Posterior cingulate gyrus (tissue), 11 donors: ENCODE measurements at places on chromosomes 13 and 19.

DNA sequence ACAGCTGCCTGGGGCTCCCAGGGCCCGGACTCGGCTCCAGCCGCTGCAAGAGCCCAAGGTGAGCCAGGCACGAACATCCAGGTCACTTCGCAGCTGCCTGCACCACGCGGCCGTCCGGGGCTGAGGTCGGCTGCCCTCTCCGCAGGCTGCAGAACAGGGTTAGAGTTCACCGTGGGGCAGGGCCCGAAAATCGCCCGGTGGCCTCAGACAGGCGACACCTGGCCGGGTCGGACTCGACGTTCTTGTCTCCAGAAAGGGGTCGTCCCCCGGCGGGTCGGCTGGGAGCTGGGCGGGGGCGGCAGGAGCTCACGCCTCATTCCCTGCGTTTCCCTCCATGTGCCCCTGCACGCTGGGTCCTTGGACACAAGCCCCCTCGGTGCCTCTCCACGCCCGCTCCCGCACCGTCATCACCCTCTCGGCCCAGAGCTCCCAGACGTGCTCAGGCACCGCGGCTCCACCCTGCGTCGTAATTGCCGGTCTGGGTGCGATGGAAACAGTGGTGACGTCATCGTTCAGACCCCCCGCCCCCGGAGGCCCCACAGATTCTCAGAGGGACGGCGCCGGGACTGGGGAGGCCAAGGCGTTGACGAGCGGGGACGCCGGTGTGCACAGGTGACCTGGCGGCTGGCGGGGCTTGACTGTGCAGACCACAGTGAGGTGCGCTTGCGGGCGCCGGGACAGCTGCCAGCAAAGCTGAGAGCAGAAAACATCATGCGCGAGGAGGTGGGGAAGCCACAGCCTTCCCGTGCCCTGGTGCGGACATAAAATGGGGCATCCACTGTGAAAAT lies 4.0 kb upstream of the GRIN3B start:
- DNase-seq: no peak

GRCh38 chr13:111356795-111357194 lies 36.4 kb downstream of the TEX29 start:
- DNase-seq: no peak

DNA sequence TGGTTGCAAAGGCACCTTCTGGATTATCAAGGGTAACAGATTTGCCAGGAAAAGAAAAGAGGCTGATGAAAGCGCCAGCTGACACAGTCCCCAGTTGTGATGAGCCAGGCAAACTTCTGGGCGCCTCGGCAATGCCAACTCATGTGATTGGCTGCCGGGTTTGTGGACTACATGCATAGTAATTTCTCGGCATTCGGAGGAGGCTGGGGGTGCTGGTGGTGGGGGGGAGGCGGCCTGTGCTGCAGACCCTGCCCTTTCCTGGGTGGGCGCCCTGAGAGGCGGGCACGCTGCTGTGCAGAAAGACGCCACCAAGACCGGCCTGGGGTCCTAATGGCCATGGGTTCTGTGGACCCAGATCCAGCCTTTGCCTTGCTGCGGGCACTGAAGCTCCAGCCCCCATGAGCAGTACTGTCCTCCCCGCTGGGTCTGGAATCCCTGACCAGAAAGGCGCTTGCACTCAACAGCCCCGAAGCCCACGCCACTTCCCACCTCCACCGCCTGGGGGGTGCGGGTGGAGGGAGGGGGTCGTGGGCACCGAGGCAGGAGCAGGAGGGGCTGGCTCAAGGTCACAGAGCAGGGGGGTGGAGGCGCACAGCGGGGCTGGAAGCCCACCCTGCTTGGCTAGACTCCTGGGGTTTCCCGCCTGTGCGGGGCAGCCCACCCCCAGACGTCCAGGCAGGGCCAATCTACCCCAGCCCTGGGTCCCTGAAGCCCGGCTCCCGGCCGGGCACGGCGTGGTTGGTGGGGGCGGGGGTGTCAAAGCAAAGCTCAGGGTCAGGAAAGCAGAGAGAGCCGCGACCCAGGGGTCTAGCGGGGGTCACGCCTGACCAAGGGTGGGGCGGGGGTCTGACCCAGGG lies 1.0 kb downstream of the DIRAS1 start:
- peak; percentile 75 for DNase-seq

- no peak for DNase-seq
These were observed 25.7 kb upstream of the SERP2 start for GRCh38 chr13:44347949-44348348.

DNA sequence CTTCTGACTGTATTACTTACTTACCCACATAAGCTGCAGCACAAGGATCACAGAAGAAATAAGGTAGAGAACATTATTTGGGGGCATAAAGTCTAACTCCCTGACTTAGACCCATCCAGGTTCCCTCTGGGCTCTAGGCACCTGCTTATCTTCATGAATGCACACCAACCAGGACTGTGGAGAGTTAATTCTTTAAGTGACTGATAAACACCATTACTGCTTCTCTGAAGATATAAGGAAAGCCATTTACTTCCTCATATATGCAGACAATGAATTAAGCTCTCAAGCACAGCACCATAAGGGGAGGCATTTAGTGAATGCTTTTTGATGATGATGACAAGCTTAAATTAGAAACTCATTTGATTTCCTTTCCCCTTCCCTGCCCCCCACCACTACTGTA lies 22.5 kb downstream of the OBI1 start:
- DNase-seq: no peak

DNA sequence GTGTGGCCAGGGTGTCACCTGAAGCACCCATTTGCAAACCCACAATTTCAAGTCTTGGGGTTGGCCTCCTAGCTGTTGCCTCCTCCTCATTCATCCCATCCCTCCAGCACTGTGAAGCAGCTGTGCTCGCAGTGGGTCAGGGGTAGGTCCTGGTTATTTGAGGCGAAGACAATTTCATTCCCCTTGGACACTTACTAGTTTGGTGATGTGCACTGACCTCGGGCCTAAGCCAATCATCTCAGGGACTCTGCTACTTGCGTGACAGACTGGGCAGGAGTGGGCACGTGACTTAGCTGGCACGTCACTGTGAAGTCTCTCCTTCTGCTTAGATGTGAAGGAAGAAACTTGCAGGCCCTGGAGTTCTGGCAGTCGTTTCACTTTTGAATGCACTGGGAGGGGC lies 3.5 kb upstream of the ATP11A start:
- DNase-seq: no peak

DNA sequence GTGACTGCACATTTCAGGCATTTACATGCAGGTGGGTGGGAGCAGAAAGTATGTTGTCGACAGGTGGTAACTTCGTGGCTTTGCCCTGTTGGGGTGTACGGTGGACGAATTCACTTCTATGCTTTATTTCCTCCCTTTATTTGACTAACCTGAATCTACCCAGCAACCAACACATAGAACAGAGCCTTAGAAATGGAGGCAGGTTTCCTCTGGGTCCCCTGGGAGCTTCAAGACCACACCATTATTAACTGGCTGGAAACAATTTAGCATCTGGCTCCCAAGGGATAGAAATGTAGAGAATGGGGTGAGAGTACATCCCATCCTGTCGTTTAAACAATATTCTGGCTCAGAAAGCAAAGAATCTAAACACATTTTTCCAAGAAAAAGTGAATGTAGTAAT lies 244.4 kb downstream of the DLEU7 start:
- DNase-seq: no peak

DNA sequence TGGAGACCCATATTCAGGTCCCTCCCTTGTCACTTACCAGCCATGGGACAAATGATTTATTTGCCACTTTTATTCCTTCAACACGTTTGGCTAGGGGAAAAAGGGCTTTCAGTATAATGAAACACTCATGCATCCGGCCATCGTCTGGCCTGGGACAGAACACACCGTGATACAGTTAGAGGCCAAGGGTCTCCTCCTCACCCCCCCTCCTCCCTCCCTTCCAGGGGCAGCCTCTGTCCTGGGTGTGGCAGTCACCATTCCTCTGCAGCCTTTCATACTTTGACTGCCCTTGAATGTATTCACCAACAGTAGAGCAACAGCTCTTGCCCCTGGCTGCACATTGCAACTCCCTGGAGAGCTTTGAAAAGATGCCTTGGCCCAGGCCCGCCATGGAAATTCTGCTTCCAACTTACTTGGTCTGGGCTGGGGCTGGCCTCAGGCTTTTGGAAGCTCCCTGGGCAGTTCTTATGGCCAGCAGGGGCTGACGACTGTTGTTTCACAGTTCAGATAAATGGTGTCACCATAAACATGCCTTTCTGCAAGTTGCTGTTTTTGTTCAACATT lies 3.0 kb downstream of the PAK4 start:
- DNase-seq: no peak

GRCh38 chr19:18086590-18087138 lies at the start of gene IL12RB1:
Gene IL12RB1, minus strand, starts transcription at chr19:18086934. Its CDS starts 111 bp downstream, at chr19:18086823.
- no peak for DNase-seq

- no peak for DNase-seq
These were observed at the start of gene TMEM150B for GRCh38 chr19:55325172-55325571. Gene TMEM150B, minus strand, starts transcription at chr19:55325341. Its CDS starts 4,305 bp downstream, at chr19:55321036.

DNA sequence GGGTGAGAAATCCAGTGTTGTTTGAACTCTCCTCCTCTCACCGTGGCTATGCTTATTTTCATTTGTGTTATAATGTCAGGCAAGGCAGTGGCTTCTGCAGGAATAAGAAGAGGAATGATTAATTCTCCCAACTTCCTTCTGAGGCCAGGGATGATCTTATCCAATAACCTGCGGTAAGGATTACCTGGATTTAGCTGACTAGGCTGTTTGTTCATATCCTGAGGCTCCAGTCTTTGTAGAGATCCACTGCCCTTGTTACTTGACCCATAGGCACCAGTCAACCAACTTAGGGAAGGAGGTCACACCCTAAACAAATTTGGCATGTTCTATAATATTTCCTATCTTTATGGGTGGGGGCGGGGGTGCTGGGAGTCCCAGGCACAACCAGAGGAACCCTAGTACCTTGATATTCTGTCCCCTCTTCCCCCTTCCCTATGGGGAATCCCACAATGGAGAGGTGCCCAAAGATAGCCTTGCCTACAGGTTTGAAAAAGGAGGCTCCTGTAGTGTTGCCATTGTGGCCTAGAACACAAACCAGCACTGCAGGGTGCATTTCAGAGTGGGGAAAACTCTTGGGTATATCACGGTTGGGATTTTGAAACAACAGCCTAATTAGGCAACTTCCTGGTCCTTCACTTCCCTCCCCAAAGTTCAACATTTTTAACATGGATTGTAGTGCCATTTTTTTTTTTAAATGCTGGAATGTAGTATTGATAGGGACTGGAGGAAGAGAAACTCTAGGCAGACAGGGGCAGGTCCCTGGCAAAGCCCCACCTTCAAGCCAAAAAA lies 977.5 kb upstream of the SPRY2 start:
- no peak for DNase-seq
